ENCODE measurements at places on chromosomes 12 and 14.

DNA sequence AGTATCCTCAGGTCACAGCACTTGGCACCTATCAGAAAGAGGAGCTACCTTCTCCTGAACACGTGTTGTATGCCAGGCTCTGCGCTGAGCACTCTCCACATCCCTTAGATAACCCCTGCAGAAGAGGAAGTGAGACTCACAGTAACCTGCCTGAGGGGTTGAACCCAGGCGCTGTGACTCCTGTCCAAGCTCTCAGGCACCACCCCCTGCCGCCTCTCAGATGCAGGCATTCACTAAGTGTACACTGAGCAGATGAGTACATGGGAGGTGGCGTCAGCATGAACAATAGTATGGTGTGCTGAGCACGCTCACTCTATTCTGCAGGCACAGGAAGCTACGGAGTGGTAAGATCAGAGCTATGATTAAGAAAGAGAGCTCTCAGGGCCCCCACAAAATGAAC, 21.0 kb upstream of the RIC8B start:
- peak; percentile 78 for DNase-seq

- no peak for DNase-seq
Observed at GRCh38 chr14:63857466-63858030, 4.7 kb downstream of the SYNE2 start.

DNA sequence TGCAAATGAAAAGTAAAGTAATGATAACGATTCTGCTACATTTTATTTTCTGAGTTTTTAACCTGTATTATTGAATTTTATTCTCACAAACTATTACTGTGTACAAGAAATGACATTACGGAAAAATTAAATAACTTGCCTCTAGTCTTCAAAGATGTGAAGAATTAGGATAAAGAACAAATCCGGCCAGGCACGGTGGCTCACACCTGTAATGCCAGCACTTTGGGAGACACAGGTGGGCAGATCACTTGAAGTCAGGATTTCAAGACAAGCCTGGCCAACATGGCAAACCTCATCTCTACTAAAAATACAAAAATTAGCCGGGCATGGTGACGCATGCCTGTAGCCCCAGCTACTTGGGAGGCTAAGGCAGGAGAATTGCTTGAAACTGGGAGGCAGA, 1584.4 kb upstream of the SEL1L start:
- DNase-seq, result no peak

DNA sequence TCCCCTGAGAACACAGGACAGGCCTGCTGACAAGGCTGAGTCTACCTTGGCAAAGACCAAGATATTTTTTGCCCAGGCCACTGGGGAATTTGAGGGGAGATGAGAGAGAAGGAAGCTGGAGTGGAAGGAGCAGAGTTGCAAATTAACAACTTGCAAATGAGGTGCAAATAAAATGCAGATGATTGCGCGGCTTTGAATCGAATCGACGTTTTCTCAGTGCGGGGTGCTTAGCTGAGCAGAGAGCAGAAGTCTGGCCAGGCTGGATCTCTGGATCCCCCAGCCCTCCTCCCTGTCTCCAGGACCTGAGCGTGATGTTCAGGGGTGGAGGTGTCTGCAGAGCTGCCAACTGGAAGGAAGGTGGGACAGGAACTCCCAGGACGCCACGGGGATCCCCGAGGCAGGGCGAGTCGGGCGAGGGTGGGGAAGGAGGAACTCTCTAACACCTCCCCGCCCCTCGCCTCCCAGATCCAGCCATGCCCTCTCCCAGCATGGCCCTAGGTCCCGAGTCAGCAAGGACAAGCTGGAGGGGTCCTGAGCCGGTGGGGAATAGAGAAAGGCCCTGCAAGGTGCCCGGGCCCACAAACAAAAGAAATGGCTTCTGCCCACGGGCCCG, 527 bp upstream of the CARMIL3 start:
- no peak for DNase-seq

DNA sequence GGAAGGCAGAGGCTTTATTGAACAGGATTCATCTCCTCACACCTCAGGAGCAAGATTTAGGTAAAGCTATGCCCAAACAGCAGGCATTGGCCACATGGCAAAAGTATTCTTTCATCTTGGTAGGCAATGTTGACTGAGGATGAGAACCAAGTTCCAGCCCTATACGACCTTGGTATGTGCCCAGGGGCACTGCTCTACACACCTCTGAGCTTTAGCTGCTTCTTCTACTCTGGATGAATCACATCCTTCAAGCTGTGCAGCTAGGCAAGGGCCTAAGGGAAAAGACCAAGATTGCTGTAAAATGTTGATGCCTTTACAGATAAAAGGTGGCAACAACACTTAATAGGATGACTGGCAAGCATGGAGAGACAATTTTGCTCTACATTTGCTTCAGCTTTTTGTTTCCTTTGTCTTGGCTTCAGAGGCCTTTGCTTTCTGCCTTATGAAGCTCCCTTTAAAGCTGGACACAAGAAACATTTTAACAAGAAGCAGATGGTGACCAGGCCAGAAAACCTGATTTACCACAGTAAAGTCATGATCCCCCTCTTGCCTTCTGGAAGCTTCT, 183.3 kb upstream of the KITLG start:
- DNase-seq, result no peak

DNA sequence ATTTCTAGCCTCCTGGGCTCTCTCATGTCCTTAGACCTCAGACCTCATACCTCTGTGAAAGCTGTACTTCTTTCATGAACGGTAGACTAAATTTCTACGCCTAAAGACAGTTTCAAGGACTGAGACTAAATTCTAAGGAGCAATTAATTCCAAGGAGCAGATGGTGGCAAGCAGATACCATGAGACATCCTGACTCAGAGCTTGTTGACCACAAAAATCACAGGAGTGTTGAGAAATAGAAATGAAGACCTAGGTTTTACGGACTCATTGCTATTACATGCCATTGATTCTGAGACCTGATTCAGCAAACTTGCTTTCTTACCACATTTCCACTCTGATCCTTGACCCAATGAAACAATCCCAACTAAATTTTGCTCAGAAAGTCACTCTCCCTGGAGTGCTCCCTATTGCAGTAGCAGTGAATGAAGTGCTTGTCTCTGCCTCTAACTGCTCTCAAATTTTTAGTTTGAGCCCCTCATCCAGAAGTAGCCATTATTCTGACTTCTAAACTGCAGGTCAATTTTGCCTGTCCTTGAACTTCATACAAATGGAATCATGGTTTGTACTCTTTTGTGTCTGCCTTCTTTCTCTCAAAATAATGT, 52.0 kb downstream of the PEX5 start:
- DNase-seq, result no peak

- no peak for DNase-seq
Observed at GRCh38 chr12:109711596-109712461, 1.8 kb upstream of the FAM222A start.

DNA sequence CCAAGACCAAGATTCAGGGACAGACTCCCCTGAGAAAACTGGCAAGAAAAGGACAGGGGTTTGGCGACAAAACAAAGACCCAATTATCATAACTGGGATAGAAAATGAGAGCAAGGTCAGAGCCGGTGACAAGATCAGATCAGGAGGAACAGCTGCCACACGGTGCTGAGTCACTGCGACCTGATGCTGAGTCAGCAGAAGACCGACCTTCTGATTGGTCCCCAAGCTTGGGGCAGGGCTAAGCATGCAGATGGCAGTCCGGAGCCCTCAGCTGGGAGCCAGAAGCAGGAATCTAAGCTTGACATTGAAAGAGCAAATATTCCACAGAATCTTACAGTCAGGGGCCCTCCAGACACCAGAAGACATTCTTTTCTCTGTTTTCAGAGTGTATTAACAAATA, 19.1 kb upstream of the ARMH4 start:
- DNase-seq, result no peak

- DNase-seq, result no peak
Observed at GRCh38 chr12:121678716-121679300, 9.4 kb upstream of the MORN3 start.

GRCh38 chr14:64061706-64062105, 208.9 kb downstream of the SYNE2 start:
- DNase-seq, result no peak

DNA sequence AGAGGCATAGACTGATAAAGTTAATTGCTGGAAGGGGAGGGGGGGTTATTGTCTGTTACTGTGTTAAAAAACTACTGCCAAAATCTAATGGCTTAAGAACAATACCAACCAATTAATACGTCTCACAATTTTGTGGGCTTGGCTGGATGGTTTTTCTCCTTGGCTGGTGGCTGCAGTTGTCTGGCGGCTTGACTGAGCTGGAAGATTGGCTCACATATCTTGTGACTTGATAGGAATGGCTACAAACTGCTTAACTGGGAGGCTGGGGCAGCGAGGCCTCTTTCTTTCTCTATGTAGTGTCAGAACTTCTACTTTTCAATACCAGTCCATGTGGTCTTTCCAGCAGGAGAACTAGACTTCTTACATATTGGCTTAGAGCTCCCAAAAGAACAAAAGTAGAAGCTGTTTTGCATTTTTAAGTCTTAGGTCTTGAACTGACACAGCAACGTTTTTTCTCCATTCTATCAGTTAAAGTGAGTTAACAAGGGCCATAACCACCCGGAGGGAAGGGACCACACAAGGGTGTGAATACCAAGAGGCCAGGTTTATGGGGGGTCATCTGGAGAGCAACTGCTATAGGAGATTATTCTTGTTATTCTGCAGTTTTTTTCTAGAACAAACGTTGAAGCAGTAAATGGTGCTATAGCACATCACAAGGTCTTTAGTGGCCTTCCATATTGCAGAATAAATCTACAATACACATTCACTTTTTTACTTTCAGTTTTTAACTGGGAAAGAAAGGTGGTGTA, 46.9 kb downstream of the ZDHHC17 start:
- DNase-seq, result no peak

- no peak for DNase-seq
Observed at GRCh38 chr12:27524494-27524835, 459 bp downstream of the PPFIBP1 start.

DNA sequence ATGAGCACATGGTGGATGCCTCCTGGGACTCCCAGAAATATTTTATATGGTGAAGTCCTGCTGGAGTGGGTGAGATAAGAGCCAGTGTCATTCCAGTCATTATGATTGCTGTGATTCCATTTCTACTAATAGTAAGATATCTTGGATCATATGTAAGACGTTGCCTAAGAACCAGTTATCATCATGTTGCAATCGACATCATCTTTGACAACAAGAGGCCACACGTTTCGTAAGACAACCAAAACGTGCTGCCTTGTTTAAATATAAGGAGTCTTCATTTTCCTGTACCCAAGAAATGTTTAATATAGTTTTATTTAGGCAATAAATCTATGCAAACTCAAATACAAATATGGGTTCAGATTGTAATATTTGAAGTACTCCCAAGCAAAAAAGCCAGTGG, 58.4 kb downstream of the SPTSSA start:
- DNase-seq, result no peak

- no peak for DNase-seq
Observed at GRCh38 chr12:18130851-18131250, 40.9 kb upstream of the RERGL start.

- DNase-seq, result no peak
Observed at GRCh38 chr12:75270157-75270556, 60.0 kb downstream of the CAPS2 start.

DNA sequence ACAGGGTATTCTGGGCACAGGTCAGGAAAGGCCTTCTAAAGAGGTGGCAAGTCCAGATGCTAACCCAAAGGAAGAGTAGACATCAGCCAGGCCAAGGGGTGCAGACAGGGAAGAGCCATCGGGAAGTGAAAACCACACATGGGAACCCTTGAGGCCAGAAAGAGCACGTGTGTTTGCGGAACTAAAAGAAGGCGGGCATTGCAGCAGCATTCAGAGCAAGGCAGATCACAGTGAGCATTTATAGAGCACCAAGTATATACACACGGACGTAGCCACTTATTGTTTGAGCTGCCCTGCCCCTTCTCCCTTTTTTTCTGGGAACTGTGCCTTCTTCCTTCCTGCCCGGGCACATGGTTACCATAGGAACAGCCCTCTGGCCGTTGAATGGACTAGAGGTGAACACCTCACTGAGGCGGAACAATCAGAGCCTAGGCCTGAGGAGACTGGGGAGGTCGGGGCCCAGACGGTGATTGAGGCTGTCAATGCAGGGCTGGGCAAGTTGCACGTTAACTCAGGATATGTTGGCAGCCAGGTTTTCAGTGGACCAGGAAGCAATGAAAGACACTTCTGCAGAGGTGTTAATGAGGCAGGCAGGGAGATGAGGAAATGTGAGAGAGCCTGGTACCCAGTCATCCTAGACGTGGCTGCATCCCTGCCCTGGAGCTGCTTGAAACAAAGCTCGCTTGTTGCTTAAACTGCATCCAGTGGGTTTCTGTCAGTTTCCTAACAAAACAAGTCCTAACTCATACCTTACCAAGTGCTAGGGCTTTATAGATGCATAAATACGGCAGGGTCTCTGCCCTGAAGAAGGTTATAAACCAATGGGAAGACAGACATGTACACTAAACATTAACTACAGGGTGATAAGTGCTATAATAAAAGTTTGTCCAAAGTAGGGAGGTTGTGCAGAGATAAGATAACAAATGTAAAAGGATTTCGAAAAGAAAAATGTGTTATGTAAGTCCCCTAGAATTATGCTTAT, 34.2 kb downstream of the MOAP1 start:
- DNase-seq, result no peak

- peak; percentile 78 for DNase-seq
Observed at GRCh38 chr14:68663385-68664076, 129.3 kb downstream of the ZFP36L1 start.

DNA sequence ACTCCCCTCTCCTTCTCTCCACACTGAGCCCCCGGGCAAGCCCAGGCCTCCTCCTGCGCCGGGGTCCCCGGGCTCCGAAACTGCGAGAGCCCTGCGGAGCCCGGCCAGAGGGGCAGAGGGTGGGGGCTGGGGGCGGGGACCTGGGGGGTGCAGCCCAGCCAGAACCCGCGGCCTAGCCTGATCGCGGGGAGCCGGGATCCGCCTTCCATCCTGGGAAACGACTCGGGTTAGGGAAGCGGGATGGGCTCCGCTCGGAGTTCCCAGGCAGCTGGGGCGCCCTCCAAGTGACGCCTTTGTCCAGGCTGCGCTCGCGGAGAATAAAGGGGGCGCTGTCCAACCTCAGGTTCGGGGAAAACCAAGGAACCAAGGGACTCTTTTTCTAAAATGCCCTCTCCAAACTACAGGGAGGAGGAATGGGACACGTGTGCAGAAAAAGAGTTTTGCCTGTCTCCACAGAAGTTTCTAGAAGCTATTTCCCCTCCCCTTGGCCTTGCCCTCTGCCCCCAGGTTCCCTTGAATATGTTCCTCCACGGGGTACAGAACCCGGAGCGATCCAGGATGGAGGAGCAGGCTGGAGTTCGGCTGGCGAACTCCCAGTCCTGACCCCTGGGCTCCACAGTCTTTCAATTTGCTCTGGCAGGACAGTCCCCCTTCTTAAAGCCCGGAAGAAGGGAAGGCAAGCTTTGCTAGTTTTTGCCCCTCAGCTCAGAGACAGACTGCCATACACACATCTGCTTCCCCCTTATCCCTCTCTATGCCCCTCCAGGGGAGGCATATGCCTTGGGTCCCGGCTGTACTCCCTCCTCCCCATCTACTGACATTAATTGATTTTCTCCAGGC, 13.9 kb downstream of the NKX2-1 start:
- no peak for DNase-seq

DNA sequence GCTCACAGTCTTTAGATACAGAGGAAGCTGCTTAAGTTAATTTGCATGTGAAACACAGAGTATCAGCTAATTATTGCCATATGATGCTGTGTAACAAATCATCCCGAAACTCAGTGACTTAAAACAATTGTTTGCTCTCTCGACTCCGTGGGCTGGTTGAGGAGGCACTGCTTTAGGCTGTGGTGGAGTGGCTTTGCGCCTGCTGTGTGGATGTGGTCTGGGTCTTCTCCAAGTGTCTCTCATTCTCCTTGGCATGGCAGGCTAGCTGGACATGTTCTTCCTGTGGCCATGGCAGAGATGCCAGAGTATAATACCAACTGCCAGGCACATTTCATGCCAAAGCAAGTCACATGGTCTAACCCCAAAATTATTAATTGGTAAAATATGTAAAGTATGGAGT, 40.9 kb downstream of the PELI2 start:
- no peak for DNase-seq

- DNase-seq, result no peak
Observed at GRCh38 chr12:88433997-88434703, 146.1 kb downstream of the KITLG start.

Data from activated CD8-positive, alpha-beta memory T cell treated with anti-CD3 and anti-CD28 coated beads for 24 hours (primary cell).